ENCODE measurements at places on chromosomes 3 and 15.

DNA sequence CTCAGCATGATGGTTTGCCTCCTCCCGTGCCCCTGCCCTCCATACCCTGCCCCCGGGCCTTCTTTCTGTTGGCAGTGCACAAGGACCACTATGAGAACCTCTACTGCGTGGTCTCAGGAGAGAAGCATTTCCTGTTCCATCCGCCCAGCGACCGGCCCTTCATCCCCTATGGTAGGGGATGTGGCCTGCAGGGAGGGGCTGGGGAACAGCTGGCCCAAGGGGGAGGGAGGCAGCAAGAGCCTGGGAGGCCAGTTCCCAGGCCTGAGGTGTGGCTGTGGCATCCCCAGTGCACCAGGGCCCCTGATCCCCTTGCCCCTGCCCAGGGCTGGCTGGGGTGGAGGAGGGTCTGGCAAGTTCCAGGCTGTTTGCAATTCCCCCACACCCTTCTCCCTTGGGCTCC, 2.6 kb upstream of the PLA2G4B start:
- no peak for DNase-seq

DNA sequence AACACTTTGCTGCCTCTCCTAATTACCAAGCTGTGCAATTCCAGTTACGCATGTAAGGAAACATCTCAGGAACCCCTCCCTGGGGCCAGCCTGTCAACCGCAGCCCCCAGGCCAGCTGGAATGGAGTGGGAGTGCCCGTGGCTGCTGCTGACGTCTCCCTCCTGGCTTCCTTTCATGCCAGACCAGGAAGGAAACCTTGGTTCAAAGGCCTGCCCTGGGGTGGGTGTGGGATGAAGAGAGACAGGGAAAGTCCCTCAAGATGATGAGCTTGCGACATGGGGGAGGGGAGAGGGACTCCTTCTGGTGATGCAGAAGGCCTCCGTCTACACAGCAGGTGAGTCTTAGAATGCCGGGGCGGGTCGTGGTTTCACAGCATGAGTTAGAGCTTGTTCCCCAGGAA, 11.4 kb upstream of the CYP11A1 start:
- no peak for DNase-seq

- DNase-seq = no peak
Observed at GRCh38 chr3:55720614-55721013, 233.5 kb upstream of the WNT5A start.

- DNase-seq = no peak
Observed at GRCh38 chr15:35616498-35617271, 70.7 kb upstream of the DPH6 start.

DNA sequence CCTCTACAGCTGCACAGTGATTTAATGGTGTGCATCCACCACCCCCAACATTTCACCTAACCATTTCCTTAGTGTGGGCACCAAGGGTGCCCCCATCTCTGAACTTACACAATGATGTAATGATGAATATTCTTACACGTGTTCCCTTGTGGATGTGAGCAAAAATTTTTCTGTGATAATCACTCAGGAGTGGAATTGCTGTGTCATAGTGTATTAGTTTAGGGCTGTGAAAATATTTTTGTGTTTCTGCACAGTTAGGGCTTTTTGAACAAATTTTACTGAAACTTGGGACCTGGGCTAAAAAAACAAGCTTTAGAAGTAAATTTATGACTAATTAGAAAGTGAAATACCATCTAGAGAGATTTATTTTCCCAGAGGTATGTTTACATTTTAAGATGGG, 134.5 kb upstream of the CCNL1 start:
- no peak for DNase-seq

DNA sequence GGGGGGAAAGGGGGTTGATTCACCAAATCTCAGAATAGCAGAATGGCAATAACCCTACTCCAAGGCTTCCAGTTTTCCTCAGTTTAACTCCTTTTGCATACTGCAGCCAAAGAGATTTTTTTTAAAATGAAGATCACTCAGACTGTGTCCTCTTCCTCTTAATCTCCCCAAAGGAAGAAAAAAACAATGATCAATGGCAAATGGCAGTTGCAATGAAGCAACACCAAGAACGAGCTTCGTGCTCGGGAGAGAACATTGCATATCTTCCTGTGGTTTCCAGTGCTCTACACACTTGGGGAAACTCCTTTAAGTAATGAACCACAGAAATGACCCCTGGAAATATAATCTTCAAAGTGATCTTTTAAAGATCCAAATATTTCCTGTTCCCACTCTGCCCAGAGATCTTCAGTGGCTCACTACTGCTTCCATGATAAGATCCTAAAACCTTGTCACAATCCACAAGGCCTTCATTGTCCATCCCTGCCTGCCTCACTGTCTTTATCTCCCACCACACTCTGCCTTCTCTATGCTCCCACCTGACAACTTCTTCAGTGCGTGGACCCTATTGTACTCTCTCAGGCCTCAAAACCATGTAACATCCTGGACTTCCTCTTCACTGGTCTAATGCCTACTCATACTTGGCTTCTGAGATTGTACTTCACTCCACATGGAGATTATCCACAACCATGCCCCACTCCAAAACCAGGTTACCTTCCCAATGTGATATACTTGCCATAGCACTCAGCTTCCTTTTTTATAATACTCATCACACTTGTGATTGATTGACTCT, 394.8 kb downstream of the FHIT start:
- no peak for DNase-seq

DNA sequence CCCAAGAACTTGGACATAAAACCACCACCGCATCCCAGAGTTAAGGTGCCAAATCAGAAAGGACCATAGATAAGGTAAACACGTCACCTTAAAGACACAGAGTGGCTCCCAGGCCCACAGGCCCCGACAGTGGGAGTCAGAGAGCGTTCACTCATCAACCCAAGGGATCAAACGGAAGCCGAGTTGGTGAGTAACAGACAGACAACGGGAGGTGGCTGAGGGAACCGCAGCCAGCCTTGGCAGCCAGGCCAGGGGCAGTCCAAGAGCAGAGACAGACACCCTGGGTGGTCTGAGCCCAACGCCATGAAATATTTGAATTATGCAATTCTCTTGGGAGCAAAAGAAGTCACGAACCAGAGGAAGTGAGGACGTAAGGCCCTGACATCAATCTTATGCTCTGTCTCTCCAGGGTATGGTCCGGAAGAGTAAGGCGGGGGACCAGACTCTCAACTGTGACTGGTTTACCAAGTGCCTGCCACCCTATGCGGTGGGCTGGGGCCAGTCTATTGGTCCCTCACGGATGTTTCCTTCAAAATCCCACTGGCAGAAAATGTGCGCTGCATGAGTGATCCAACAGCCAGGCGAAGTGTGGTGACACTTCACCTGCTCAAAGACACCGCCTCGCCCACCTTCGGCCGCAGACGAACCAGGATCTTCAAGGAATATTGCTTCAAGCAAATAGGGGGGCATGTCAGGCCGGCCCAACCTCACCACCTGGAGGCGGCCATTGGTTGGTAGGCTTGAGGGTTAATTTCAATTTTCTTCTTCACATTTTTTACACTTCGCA, 34.3 kb downstream of the TMEM44 start:
- no peak for DNase-seq

GRCh38 chr3:53775834-53776251, 70.4 kb downstream of the CHDH start:
- DNase-seq = no peak

DNA sequence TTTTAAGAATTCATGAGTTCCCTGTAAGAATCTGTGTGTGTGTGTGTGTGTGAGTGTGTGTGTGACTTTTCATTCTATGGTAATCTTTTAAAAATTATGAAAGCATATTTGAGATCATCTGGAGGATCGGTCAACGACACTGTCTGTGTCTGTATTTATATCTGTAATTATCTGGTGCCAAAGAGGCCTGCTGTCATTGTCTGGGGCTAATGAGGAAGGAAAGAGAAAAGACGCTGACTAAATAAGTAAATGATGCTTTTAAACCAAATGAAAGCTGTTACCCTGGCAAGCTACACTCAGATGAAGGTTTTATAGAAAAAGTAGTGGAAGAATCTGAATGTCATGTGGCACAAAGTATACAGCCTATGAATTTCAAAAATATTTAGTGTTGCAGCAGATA, 439.8 kb downstream of the RBMS3 start:
- no peak for DNase-seq

DNA sequence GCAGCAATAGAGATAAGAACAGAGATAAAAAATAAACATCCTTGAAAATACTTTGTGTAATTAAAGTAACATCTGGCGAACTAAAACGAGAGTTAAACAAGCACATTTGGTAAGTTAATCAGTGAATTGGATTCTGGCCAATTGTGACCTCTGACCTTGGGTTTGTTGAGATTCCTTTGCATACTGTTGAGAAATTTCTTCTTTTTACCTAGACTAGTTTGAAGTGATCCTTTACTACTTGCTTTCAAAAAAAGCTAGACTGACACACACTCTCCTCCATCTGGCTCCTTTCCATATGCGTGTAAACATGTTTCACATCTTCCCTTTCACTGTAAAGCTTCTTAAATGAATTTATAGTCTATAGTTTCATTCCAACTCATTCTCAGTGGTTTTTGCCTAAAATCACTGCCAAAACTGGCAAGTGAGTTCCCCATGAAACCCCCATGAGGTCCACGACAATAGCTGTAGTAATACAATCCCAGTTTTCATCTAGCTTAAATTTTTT, 17.3 kb upstream of the GBE1 start:
- no peak for DNase-seq

GRCh38 chr15:68730471-68730919, 90.2 kb downstream of the ANP32A start:
- DNase-seq = peak; percentile 55

- DNase-seq = no peak
Observed at GRCh38 chr3:134033315-134033996, 3.7 kb upstream of the SLCO2A1 start.

DNA sequence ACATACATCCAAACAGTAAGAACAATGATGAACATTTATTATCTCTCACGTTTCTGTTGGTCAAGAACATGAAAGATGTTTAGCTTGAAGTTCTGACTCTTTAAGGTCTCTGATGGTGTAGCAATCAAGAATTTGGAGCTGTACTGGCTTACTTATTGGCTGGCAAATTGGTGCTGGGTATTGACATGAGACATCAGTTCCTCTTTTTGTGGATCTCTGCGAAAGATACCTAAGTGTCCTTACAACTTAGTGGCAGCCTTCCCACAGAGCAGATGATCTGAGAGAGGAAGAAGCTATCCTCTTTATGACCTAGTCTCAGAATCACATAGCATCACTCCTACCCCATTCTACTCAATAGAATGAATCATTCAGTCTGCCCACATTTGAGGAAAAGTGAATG, 309.8 kb upstream of the DCBLD2 start:
- no peak for DNase-seq

- no peak for DNase-seq
Observed at GRCh38 chr3:106810300-106810875, 566.9 kb upstream of the CCDC54 start.

- no peak for DNase-seq
Observed at GRCh38 chr15:89899295-89899945, 5.6 kb upstream of the AP3S2 start.

- no peak for DNase-seq
Observed at GRCh38 chr3:33278163-33278562, 921 bp downstream of the FBXL2 start.

GRCh38 chr3:16896820-16897219, 12.1 kb downstream of the PLCL2 start:
- DNase-seq = no peak

Data from NT2/D1 (cell line).